ENCODE measurements at places on chromosomes 1 and 21. TPM values are rescaled to one million over a fixed set of nuclear protein-coding genes. Genes with fewer than 3 reads are reported as not detected.

Gene CCDC30
- 0.64 TPM for total RNA-seq

Gene SLC9C2
- not detected for total RNA-seq

Gene RHCE
- total RNA-seq = 0.09 TPM

Gene AK5
- 8.2 TPM for total RNA-seq

Gene LCE6A
- not detected for total RNA-seq

Gene NID1
- 7.7 TPM for total RNA-seq

Gene S100A8
- total RNA-seq = not detected

Gene FAM163A
- total RNA-seq = not detected

Gene BEND5
- total RNA-seq = not detected

Gene MTX1
- total RNA-seq = 79.6 TPM

Gene RCSD1
- total RNA-seq = 0.06 TPM

Gene CNR2
- total RNA-seq = 0.02 TPM

Gene MAN1A2
- 7.4 TPM for total RNA-seq

All from A549 treated with GW870086 at 1 μM for 4 hours (cell line).